ENCODE measurements at places on chromosomes 1 and 21.

DNA sequence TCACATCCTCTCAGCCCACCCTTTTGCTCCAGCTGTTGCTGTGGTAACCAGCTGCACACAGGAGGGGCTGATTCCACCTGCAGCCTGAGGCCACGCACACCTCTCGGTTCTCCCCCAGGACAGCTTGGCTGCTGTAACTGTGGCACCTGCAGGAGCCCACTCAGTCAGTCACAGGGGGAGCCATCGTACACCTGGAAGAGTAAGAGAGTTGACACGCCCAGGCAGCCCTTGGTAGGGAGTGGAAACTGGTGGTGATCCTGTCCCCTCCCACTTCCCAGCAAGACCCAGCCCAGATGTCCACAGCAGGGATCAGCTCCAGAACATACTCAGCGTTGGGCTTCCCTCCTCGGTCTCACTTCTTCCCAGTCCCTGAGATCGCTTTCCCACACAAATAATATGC lies 32.2 kb upstream of the BACE2 start:
- no peak for DNase-seq

GRCh38 chr1:168497376-168497950 lies 46.3 kb downstream of the XCL2 start:
- no peak for DNase-seq

DNA sequence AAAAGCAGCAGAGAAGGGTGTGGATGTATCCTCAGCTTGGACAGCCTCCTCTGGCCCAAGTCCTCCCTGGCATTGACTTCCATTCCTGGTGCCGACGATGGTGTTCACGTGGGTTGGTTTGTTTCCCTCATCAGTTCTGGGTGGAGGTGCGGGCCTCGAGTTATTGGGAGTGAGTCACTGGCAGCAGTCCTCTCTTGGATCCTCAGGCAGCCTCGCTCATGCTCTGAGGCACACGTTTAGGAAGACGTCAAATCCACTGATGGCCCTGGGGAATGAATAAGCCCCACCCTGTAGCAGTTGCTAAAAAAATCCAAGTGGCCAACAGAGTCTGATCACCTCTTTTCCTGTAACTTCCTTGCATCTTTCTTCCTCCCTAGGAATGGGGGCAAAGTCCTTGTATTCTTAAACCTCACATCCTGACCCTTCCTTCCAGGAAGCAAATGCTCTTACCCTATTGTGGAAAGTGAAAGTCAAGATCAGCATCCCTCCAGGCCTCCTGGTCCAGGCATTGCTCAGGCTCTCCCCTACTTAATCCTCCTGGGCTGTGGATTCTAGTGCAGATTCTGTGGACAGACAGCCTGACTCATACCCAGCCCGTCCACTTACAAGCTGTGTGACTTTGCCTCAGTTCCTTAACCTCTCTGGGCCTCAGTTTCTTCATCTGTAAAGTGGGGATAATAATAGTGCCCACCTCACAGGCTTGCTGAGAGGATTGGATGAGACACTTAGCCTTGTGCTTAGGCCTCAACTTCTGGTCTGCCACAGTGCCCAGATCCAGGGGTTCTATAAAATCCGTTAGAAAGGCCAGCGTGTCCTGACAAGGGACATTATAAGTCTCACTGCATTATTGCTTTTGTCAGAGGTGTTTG lies 111.1 kb downstream of the TLR5 start:
- DNase-seq = no peak

DNA sequence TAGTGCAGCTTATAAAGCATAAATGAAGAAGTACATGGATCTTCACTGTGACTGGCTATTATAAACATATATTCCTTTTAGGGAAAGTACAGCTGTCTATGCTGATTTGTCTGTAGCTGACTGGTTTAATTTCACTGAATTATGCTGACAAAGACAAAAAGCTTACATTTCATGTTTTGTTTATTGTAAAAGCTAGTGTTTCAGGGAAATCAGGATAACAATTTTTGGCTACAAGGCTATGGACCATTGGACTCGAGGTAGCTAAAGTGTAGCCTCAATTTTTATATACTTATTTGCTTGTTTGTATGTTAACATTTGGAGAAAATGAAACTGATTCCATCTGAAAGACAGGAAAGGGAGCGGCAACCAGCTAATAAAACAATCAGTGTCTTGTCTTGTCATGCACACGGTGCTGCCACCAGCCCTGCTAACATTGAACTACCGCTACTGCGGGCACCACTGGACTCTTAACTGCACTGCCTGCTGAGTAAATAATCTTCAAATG lies 480.2 kb downstream of the COL11A1 start:
- DNase-seq = no peak

GRCh38 chr21:44019568-44019958 lies 7.5 kb downstream of the TRAPPC10 start:
- no peak for DNase-seq

- DNase-seq = no peak
These were observed 12.4 kb downstream of the ANGEL2 start for GRCh38 chr1:213003256-213003655.

GRCh38 chr21:36526104-36526503 lies 46.2 kb upstream of the CLDN14 start:
- DNase-seq = no peak

- DNase-seq = no peak
These were observed 71.6 kb downstream of the RERE start for GRCh38 chr1:8745749-8746390.

DNA sequence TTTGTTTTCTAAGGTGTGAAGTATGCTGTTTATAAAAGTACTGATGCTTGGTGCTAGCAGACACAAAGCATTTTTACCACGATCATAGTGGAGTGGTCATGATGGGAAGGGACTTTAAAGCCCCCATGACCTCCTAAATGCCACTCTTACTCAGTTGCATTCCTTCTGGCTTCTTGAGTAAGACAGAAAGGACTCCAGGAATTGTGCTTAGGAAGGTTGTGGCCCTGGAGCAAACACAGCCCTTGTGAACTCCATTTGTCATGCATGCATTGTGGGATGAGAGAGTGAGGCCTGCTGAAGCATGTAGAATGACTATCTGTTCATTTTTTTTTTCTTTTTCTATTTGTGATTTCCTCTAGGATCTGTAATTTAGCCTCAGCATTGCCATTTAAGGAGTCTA lies 34.2 kb downstream of the AK5 start:
- DNase-seq = no peak

DNA sequence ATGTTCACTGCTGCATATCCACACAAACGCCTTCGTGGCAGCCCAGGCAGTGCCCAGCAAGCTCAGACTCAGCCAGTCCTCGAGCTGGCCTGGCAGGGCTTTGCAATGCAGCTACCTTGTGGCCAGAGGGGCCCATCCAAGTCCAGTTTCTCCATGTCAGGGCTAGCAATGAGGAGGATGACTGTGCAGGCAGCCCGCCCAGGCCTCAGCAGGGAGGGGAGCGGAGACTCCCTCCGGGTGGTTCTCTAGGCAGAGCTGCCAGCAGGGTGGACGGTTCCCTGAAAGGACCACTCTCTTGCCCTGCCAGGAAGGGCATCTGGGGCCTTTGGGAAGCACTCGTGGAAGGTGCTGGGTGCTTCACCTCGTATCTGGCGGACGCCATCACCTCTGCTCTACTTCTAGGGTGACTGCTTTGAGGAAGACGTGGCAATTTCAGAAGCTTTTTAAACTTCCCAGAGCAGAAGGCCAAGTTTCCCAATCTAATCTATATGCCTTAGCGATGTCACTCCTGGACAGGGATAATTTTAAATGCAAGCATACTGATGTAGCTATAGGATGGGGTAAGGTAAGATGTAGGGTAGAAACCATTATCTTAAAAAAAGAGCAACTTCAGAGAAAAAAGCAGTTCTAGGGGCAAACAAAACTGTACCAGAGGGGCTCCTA lies 56.2 kb downstream of the RUNX1 start:
- no peak for DNase-seq

- DNase-seq = no peak
These were observed 6.5 kb upstream of the ATP1A4 start for GRCh38 chr1:160144921-160145320.

Data from CD4-positive, alpha-beta T cell treated with Interleukin-10 for 1 hour (primary cell).